Iris pigment epithelial cell (primary cell): ENCODE measurements at places on chromosomes 11 and 22.

GRCh38 chr22:47147572-47147971, 385.1 kb downstream of the TBC1D22A start:
- DNase-seq, result no peak

DNA sequence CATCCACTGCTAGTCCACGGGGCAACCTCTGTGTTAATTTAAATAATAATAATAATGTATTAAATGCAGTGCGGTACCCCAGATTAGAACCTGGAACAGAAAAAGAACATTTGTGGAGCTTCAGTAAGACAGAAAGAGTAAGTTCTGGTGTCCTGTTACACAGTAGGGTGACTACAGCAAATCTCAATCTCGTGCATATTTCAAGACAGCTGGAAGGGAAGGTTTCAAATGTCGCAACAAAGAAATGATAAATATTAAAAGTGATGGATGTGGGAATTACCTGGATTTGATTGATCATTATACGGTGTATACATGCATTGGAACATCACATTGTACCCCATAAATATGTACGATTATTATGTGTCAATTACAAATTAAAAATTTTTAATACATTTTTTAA, 1.7 kb upstream of the RAC2 start:
- DNase-seq, result peak; percentile 53

DNA sequence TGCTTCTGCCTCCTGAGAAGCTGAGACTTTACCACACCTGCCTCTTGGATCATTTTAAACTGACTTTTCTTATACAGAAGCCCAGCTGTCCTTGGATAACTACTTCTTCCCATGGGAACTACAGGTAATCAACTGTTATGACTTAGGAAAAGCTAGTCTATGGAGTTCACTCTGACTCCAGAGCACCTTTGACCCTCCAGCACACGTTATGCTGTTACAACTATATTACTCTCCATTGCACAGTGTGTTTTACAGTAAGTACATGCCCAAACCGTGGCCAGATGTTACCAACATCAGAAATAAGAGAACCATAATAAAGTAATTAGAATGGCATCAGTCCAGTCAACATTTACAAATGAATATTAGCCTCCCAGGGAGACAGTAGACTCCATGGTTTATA, 21.3 kb upstream of the TSG101 start:
- no peak for DNase-seq

DNA sequence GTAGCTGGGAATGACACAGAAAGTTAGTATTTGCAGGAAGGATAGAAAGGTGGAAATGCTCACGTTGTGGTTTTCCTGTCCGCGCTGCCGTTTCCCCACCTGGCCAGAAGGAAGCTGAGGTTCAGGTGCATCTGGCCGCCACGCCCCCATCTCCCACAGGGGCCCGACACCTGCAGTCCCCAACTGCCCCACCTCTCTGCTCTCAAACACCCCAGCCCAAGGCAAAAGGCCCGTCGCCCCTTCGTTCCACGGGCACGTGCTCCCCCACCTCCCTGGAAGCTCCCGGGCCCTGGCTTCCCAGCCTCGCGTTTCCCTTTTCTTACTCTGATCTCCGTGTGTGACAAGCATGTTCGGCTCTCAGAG, 985.1 kb downstream of the BRD1 start:
- no peak for DNase-seq

DNA sequence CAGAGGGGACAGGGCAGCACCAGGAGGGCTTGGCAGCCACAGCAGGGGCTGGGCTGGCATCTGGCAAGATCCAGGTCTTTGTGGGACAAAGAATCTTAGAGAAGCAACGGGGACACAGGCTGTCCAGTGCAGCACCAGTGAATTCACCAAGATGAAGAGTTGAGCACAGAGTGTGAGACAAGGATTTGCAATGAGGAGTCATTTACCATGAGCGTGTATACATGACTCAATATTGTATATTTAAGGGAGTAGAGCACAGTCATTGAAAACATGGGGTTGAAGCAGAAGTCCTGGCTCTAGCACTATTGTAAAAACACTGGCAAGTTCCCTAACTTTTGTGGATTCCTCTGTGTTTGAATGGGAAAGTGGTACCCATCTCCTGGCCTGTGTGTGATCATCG, 3.5 kb downstream of the APOL1 start:
- DNase-seq, result no peak

- DNase-seq, result no peak
These were observed 29.7 kb downstream of the AP2A2 start for GRCh38 chr11:955154-956063.

DNA sequence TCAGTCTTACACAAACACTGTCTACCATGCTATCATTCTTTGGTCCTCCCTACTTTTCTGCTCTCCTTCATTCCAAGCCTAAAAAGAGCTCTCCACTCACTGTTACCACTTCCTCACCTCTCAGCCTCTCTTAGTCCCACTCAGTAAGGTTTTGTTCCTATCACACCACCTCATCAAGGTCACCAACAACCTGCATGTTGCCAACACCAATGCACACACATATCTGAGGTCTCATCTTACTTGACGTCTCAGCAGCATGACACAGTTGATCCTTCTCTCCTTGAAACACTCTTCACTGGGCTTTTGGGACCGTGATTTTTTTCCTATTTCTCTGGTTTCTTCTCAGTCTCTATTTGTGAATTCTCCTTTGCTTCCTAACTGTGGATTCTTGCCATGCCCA, 8.1 kb downstream of the PISD start:
- no peak for DNase-seq

- peak; percentile 84 for DNase-seq
These were observed 73.6 kb upstream of the SUSD2 start for GRCh38 chr22:24107661-24108060.

GRCh38 chr22:49827853-49828598, at the start of gene BRD1:
Gene BRD1, minus strand, starts transcription at chr22:49827873. Its CDS starts 3,556 bp downstream, at chr22:49824317.
- DNase-seq, result peak; percentile 69

DNA sequence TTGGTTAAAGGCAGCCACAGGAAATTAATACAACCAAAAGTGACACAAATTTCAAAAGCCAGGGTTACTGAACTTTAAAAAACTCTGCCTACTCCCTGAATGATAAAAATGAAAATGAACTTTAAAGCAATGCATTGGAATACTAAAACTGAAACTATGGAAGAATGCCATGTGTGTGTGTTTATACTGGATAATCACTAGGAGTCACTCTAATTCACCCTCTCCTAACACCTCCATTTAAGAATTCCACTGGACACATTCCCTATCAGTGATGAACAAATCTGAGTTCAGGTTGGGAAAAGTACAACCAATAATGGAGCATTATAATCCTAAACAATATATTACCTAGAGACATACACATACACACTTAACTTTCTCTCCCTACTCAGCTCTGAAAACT, 27.5 kb upstream of the PLAAT3 start:
- DNase-seq, result no peak

DNA sequence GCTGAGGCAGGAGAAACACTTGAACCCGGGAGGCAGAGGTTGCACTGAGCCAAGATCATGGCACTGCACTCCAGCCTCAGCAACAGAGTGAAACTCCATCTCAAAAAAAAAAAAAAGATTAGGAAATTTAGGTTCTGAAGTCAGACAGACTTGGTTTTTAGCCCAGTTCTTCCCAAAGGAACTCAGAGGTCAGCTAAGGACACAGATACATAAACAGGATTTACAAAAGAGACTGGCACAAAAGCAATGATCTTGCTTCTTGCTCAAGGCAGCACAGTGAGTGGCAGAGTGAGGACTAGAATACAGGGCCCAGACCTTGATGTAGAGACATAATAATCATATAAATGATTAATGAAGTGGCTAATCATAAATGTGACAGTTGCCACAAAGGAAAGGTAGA, 25.4 kb upstream of the RRAS2 start:
- peak; percentile 20 for DNase-seq

- DNase-seq, result peak; percentile 52
These were observed 110.1 kb upstream of the LUZP2 start for GRCh38 chr11:24386546-24387397.

GRCh38 chr22:44287121-44287693, 25.5 kb downstream of the SHISAL1 start:
- no peak for DNase-seq

GRCh38 chr11:62981743-62982142, 3.0 kb downstream of the SLC22A6 start:
- no peak for DNase-seq

GRCh38 chr22:32985899-32986765, 72.0 kb downstream of the SYN3 start:
- DNase-seq, result peak; percentile 56

- DNase-seq, result no peak
These were observed 83.7 kb downstream of the TRIM29 start for GRCh38 chr11:120054016-120054752.

GRCh38 chr22:39907605-39908097, 6.8 kb downstream of the GRAP2 start:
- no peak for DNase-seq

- DNase-seq, result no peak
These were observed 21.4 kb downstream of the USP35 start for GRCh38 chr11:78210000-78210608.
